ENCODE measurements at places on chromosomes 16 and 17. TPM values are rescaled to one million over a fixed set of nuclear protein-coding genes. Genes with fewer than 3 reads are reported as not detected.

- no peak for DNase-seq
Observed at GRCh38 chr16:88047462-88047861, 96.2 kb downstream of the BANP start.

- no peak for DNase-seq
Observed at GRCh38 chr17:82927661-82928601, 88.1 kb upstream of the ZNF750 start.

GRCh38 chr17:83101805-83102480 is 22.5 kb downstream of the METRNL start:
- DNase-seq: no peak

SETD1A gene
- 5.0 TPM for total RNA-seq

ZPBP2 gene
- not detected for total RNA-seq

DNA sequence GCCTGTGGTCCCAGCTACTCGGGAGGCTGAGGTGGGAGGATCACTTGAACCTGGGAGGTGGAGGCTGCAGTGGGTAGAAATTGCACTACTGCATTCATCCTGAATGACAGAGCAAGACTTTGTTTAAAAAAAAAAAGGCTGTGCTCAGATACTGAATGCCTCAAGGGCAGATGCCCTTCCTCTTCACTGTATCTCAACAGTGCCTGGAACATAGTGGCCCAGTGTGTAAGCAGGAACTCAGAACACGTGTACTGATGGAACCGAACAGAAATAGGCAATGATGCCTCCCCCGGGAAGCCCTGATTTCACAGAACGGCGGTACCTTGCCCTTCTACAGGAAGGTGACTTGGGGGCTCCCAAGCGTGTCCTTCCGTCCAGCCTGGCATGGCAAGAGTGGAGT is 46.8 kb downstream of the PLXDC1 start:
- no peak for DNase-seq

- DNase-seq: no peak
Observed at GRCh38 chr16:77208382-77208781, 9.2 kb downstream of the SYCE1L start.

MYO15A gene
- 0.52 TPM for total RNA-seq

- DNase-seq: no peak
Observed at GRCh38 chr17:17572010-17572785, 19.3 kb downstream of the PEMT start.

FOXC2 gene
- 0.62 TPM for total RNA-seq

GRCh38 chr16:59144841-59145240 is 410.7 kb upstream of the GOT2 start:
- no peak for DNase-seq

FLII gene
- total RNA-seq: 199 TPM

PYCARD gene
- total RNA-seq: 35.2 TPM

GRCh38 chr17:33120103-33120502 is 128.5 kb downstream of the SPACA3 start:
- no peak for DNase-seq

- peak; percentile 92 for DNase-seq
Observed at GRCh38 chr17:30970831-30971567, at the start of gene RNF135. RNF135 (plus strand) TSS chr17:30971039; CDS start chr17:30971074, 35 bp downstream.

DNASE1L2 gene
- 0.48 TPM for total RNA-seq

GRCh38 chr16:77385481-77385880 is 49.4 kb downstream of the ADAMTS18 start:
- DNase-seq: no peak
